ENCODE measurements at places on chromosomes 3 and 15.

- no peak for DNase-seq
Measured at GRCh38 chr3:114624571-114625181, 330.8 kb downstream of the TIGIT start.

- DNase-seq, result no peak
Measured at GRCh38 chr3:156664011-156664830, 10.2 kb upstream of the TIPARP start.

DNA sequence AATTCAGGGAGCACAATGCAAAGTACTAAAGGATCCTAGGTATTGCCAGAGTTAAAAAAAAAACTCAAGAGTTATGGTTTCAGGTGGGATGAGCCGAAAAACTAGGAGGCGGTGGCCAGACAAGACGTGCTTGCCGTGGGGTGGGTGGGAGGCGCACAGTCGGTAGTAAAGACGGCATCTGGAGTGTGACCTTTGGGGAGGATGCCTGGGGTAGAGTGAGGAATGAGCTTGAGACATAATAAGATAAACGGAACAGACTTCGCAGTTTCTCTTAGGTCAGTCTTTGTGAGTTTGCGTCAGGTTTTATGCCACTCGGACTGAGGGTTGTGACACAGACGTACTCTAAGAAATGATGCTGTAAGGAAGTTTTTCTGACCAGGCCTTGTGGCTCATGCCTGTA, 139.6 kb downstream of the LRRK1 start:
- no peak for DNase-seq

GRCh38 chr15:60752973-60753720, 274.2 kb upstream of the ICE2 start:
- no peak for DNase-seq

DNA sequence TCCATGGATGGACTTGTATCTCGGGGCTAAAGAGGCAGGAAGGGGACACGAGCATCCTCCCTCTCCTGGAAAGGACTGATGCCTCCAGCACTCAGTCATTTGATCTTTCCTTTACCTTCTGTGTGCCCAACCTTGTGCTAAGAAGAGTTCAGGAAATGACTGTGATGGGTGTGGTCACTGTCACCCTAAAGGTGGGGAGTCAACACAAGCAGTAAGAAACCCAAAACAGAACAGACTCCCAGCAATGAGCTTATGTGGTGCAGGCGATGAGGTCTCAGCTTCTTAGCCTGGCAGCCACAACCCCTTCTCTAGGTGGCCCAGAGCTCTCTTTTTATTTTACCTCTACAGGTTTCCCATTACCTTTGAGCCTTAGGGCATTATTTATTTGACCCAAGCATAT, 3.8 kb downstream of the MPI start:
- DNase-seq, result no peak

DNA sequence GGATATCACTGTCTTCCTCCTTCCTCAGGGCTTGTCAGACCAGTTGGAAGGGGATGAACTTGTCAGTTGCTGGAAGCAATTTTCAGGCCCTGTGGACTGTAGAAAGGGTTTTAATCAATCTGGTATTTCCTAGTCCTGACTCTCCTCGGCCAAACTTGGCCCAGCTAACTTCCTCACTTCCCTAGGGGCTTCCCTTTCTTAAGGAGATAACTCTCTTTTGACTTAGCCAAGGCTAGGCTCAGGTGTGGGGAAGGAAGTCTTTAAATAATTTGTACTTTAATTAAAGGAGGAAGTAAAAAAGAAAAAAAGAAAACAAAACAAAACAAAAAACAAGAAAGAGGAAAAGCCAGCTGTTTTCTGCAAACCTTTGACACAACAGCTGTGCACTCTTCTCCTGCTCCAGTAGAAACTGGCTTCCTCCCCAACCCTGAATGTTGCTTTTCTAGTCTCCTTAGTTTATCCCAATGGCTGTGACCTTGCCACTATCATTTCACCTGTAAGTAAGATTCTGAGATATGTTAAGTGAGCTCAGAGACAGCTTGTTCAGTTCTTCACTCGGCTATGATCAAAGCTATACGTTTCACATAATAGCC, 53.0 kb upstream of the ST3GAL6 start:
- DNase-seq, result no peak

DNA sequence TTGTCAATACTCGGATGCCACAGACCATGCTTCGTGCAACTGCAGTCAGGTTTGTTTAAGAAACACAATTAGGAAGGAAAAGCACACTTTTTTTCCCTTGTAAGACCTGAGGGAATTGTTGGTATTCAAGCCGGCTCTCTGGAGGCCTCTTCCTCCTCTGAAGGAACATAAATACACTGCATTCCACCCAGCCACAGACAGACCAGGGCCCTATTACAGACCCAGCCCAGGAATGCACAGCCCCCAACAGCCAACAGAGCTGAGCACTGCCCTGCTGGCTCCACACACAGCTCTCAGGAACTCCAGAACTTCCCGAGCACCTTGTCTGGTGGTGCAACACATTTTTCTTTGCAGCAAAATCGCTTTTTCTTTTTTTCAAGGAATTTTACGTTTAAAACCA, 488.7 kb upstream of the PROK2 start:
- DNase-seq, result no peak

GRCh38 chr3:43892526-43892925, 201.8 kb downstream of the ABHD5 start:
- DNase-seq, result peak; percentile 49

DNA sequence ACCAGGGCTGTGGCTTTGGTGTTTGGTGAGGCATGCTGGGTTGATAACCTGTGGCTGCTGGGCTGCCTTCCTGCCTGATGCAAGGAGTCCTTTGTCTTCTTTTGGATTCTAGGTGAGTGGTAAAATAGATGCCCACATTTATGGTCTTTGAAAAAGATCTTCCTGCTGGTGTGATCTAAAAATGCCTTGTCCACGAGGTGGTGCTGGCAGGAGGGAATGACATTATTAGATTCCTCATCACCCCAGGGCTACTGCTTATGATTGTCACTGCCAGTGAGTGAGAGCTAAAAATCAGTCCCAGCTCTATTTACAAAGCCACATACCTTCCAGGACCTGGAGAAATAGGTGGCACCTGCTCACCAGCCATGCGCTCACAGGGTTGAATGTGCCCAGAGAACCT, 355.5 kb upstream of the ROPN1 start:
- no peak for DNase-seq

- DNase-seq, result no peak
Measured at GRCh38 chr15:52481915-52482314, 46.8 kb downstream of the MYO5A start.

- no peak for DNase-seq
Measured at GRCh38 chr15:100696452-100696851, 94.1 kb downstream of the ASB7 start.

DNA sequence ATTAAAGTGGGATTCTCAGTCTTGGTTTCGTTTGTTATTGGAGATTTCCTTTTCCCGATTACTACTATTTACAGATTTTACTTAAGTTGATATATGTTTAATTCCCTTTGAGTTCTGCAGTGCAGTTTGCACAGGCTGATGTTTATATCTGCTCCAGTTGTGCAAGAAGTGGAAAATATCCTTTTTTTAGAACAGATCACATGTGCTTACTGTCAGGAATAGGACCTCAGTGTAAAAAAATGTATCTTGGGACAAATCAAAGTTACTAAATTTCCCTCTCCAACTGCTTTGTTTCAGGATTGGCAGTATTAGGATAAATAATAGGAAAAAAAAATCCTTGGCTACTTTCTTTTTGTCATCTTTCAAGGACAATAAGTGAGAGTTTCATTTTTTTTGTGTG, 6.9 kb downstream of the MITF start:
- DNase-seq, result no peak

DNA sequence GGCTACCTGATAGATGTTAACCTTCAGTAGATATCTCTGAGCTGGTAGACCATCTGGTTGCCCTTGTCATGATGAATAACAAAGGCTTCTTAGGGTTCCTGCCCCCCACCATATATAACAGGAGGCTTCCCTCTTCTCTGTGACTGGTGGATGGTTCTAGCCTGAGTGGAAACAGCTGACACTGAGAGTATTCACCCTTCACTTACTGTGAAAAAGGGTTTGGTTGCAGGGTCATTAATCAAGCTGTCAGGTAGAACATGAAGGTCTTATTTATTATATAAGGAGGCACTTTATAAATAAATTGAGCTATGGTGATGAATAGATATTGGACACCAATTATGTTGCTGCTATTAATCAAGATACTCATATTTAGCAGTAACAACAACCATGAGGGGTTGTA, 58.6 kb downstream of the CACNA2D3 start:
- no peak for DNase-seq

DNA sequence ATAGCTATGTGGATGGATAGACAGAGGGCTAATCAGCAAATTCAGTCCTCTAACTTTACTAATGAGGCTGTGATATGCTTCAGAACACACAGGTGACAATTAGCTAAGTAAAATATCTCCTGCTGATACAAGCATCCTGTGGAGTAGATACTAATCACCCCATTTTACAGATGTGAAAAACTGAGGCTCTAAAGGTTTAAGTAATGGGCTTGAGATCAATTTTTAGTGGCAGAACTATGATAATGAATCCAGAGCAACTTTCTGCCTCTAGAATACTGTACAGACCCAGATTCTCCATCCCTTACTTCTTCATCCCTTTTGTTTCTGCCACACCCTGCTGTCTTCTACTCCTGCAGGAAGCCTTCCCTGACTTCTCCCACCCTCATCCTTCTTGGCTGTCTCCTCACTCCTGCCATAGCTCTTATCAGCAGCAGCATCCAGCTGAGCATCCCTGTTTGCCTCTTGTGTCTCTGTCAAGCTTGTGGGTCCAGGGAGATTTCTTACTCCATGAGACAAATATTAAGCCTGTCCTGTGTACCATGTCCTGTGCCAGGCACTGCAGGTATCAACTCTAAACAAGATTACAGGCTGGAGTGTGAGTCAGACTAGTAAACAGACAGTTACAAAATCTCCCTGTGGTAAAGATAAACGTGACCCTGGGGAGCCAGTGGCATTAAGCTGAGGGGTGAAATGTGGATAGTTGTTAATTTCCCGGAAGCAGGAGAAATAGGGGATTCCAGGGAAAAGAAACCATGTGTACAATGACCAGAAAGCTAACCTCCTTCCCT, 39.2 kb downstream of the SLC6A11 start:
- no peak for DNase-seq

- DNase-seq, result no peak
Measured at GRCh38 chr3:39184081-39184967, 8.1 kb downstream of the XIRP1 start.

- DNase-seq, result no peak
Measured at GRCh38 chr15:32829436-32829835, 111.6 kb downstream of the GREM1 start.

DNA sequence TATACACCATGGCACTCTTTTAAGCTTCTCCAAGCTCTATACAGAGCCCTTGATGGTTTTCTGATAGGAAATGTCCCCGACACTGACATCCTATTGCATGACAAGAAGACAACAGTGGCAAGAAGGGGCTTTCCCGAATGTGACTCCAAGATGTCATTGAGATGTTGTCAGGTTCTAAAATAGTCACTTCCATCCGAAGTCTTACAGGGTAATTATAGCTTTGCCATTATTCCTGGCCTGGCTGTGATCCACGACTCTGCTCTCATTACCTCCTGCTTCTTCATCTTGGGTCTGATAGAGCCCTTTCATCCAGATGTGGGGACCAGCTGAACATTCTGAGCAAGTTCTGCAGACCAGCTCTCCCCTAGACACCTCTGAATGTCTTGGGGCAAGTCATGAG, 40.6 kb upstream of the ADAMTS9 start:
- no peak for DNase-seq

- DNase-seq, result no peak
Measured at GRCh38 chr3:194176274-194176991, 40.5 kb downstream of the HES1 start.

DNA sequence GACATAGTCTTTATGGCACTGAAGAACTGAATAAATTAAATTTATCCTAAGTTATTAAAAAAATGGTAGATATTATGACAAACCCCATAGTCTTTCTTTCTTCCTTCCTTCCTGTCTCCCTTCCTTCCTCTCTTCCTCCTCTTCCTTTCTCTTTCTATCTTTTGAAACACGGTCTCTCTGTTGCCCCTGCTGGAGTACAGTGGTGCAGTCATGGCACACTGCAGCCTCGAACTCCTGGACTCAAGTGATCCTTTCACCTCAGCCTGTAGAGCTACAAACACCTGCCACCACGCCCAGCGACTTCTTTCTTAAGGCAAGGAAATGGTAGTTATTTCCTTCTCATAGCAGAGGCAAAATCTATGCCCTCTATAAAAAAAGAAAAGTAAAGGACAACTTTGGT, 354.6 kb downstream of the GAP43 start:
- no peak for DNase-seq

- no peak for DNase-seq
Measured at GRCh38 chr3:60660026-60660425, 591.2 kb downstream of the FHIT start.

GRCh38 chr3:21825684-21826083, 74.7 kb upstream of the ZNF385D start:
- no peak for DNase-seq

DNA sequence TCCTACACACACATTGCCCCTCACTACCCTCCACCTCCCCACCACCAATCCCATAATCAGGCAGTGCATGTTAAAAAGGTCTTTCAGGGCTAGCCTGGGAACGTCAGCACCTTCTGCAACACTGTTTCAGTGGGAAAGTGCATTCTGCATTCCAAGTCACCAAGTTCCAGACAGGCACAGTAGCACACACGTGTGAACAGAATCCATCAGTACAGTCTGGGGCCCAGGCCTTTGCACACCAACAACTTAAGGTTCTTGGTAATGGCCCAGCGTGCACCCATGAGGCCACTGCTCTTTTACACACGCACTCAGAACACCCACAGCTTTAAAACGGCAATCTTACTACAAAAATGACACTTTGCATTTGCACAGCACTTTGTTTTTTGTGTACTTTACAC, 1.2 kb downstream of the ANXA2 start:
- DNase-seq, result no peak

DNA sequence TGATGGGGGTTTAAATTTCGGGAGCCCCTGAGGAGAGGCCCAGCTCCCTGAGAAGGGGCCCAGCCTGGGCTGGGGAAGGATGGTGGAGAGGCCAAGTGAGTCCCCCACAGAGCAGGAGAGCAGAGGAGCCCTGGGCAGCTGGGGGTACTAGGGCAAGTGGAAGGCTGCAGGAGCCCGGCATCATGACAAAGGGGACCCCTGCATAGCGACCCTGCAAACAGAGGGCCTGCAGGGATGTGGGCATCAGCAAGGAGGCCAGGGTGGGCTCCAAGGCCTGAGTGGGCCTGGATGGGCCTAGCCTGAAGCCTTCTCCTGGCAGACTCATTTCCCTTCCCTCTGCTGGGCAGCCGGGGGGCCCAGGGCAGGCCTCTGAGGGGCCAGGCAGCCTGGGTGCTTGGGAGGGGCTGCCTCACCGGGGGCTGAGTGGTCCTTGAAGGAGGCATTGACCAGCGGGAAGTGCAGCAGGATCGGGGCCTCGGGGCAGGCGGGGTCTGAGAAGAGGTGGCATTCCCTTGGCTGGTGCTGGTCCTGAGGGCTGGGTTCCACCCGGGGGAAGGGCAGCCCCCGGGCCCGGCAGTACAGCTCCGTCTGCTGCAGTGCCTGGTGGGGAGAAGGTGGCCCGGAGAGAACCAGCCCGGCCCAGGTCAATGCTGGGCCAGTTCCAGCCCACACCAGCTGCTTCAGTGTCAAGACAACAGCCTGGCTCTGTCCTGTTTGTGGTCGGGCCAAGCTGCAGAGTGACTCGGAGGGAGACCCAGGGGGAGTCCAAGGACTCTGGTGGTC, 24.7 kb downstream of the PLA2G4D start:
- no peak for DNase-seq
